ENCODE measurements at places on chromosomes 13 and 19.
A peak's percentile ranks its signal among the peaks of the same experiment; 100 is the strongest.

- no peak for DNase-seq
Measured at GRCh38 chr13:48784916-48785548, 131.3 kb downstream of the CYSLTR2 start.

DNA sequence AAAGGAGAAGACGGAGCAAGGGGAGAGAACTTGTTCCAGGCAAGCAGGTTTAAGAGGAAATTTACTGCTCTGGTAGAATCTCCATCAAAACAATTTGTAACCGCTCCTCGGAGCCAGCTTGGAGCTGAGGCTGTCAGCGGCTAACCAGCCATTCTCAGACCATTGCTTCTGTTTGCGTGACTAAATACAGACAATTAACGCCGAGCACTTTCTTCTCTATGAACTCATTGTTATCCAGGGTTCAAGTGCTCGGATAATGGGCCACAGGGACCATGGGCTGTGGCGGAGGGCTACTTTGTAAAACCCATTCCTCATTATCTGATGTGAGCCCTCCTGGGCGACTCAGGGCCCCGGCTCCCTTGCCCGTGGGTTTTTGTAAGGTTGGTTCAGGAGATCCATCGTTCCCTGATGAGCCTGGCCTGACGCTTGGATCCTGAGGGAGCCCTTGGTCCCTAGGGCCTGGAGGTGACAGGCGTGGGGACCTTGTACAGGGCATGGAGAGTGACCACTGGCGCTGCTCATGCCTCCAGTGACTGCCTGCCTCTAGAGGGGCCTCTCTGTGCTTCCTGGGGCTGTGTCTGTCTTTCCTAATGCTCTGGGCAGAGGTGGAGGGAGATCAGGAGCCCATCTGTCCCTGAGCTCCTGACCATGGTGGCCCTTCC lies 61.5 kb upstream of the ZNF536 start:
- no peak for DNase-seq

DNA sequence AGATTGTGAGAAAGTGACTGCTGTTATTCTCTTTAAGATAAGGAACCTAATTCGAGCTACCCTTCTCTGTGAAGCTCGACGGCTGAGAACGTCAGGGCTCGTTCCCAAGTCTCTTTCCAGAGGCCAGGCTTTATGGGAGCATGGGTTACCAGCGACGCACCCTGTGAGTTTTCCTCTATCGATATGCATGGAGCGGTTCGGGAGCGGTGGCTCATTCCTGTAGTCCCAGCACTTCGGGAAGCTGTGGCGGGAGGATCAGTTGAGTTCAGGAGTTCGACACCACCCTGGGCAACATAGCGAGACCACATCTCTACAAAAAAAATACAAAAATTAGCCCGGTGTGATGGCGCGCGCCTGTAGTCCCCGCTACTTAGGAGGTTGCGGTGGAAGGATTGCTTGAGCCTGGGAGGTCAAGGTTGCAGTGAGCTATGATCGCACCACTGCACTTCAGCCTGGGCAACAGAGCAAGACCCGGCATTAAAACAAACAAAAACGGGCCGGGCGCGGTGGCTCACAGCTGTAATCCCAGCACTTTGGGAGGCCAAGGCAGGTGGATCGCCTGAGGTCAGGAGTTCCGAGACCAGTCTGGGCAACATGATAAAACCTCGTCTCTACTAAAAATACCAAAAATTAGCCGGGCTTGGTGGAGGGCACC lies 681 bp upstream of the ZNF606 start:
- DNase-seq, result no peak

DNA sequence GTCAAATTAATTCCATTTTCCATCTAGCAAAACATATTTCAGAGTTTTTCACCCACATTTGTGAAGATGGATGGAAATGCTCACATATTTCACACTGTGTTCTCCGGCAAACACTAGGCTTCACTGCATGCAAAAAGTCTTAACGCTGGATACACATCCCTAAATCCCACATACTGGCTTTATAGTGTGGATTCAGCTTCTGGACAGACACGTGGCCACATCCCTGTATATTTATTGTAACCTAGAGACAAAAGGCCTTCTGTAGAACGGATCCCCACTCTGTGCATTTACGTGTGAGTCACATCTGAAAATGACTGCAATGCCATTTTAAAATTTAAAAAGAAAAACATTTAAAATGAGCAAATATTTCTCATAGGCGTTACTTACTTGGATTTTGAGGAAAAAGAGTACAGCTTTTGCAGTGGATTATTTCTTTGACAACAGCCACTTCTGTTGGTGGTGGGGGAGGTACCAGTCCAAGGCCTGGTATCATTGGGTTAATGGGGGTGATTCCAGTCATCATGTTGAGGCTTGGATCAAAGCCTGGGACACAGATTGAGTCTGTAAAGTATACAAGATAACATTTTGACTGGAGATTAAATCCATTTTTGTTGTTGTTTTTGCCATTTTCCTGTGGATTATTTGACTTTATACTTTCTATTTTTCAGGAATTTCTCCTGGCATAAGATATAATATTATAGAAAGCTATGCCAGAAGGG lies 337.7 kb downstream of the DNAJC15 start:
- DNase-seq, result no peak

GRCh38 chr13:71860547-71861138 lies 6.4 kb downstream of the DACH1 start:
- peak; percentile 48 for DNase-seq

DNA sequence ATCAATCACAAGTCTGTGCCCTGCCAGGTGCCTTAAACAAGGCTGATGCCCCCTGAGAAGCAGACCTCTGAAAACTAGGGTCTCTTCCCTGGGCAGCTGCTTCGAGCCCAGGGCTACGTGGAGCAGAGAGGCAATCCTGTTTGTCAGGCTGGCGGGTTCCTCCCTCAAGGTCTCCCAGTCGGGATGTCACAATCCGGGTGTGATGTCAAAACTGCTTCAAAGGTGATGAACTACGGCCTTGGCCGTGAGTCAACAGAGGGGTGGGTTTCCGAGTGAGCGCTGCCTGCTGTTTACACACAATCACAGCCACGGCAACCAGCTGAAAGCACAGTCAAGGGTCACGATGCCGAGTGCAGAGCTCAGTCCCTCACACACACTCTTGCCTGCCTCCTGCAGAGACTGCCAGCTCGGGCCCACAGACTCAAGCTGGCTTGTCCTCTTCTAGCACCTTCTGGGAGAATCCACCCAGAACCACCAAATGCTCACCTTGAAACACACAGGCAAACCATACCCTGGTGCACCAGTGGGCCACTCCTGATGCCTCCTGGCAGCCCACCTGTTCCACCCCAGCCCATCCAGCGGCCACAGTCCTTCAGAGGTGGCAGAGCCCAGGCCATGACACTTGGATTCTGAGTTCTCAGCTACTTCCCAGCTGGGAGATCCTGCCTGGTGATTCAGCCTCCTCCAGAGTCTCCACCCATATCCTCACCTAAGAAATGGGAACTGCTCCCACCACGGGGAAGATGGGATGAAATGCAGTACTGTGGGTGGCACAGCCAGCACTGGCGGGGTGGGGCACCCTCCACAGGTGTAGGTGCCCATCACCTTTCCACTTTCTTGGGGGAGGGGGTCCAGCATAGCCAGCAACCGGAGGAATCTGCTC lies 6.8 kb downstream of the ELL start:
- no peak for DNase-seq

GRCh38 chr19:41696402-41697197 lies 8.5 kb upstream of the CEACAM7 start:
- no peak for DNase-seq

DNA sequence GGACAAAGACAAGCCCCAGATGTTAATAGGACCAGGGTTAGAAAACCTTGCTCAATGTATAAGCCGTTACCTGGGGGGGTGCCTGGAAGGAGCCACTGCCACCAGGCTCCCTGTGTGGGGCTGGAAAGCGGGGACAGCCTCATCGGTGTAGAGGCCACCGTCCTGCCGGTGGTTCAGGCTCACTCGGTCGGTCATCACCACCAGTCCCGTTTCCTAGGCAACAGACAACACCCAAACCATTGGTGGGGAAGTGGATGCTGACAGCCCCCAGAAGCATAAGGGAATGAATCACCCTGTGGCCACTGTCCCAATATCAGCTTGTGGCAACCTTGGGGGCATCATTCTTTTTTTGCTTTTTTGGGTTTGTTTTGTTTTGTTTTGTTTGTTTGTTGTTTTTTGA lies 55.8 kb downstream of the CPAMD8 start:
- no peak for DNase-seq

GRCh38 chr13:105997581-105998550 lies 537.6 kb downstream of the EFNB2 start:
- no peak for DNase-seq

DNA sequence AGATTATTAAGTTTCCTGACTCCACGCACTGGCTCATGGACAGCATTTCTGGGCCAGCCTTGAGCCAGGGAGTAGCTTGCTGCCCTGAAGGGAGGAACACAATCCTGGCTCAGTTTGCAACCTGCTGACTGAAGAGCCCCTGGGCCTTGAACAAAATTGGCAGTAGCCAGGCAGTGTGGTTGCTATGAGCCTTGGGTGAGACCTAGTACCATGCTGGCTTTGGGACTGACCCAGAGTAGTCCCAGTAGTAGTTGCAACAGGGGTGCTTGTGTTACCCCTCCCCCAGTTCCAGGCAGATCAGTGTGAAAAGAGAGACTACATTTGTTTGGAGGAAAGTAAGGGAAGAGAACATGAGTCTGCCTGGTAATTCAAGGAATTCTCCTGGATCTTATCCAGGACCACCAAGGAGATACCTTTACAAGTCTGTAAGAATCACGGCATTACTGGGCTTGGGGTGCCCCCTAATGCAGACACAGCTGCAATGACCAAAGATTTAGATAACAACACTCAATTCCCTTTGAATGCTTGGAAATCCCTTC lies 22.0 kb downstream of the ITGBL1 start:
- DNase-seq, result no peak

DNA sequence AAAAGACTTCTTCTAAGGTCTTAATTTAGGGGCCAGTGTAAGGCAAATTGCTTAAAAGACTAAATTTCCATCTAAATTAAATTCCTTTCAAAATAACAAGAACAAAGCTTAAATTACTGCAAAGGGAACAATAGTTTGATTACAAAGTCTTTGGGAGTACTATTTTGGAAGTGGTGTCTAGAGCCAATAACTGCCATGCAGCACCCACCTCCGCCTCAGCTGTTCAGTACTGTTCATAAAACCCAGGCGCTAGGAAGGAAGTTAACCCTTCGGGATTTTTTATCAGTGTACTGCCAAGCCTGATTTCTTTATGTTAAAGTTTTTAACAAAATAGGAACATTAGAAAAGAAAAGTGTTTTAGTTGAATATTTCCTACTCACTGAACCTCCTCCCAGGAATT lies 210.1 kb downstream of the LIG4 start:
- no peak for DNase-seq

- DNase-seq, result no peak
Measured at GRCh38 chr19:5494773-5495172, 39.6 kb downstream of the ZNRF4 start.

GRCh38 chr13:91659256-91660075 lies 261.0 kb downstream of the GPC5 start:
- DNase-seq, result no peak

- no peak for DNase-seq
Measured at GRCh38 chr19:2652504-2653099, 49.9 kb downstream of the GNG7 start.

DNA sequence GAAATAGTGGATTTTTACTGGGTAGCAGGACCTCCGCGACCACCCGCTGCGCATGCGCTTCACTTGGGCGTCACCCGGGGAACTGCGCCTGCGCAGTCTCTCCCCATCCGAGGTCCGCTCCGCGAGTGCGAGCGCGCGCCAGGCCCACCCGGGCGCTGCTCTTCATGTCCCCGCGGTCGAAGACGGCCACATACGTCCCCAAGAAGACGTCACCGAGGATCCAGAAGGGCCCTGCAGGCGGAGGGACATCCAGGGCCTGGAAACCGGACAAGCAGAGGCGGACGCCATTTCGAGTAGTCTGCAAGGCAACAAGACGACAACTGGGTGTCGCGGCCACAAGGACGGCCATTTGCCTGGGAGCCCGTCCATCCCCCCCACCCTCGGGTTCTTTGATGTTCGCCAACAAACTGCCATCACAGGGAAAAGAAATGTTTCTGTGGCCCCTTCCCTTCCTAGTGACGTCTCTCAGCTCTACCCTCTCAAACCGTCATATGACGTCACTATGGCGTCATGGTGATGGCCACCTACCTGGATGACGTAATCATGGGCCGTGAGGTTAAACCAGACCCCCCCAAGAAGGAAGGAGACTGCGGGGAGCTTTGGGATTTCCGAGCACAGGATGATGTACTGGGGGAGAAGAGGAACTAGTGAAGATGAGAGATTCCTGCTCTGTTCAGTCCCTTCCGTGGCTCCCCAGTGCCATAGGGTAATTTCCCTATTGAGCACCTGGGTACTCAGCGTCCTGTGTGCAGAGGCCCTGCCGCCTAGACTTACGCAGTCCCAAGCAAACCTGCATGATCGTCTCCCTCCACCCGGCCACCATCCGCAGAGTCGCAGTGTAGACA lies 6.7 kb downstream of the NAPSA start:
- DNase-seq, result peak; percentile 61

DNA sequence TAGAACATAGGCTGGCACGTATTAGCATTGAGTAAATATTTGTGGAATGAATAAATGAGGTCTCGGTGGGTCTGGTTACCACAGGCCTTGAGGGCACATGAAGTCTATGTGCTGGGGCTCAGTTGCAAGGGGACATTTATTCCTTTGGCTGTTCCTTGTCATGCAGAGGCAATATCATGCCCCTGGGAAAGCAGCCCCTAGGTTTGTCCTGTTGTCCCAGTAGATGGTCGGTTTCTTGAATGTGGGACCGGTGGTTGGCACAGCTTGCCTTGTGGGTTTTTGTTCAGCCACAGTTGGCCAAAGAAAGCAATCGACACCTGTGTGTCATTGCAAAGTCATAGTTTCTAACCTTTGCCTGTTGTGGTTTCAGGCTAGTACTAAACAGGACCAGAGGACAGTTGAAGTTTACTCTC lies 24.7 kb upstream of the GPR183 start:
- DNase-seq, result no peak

DNA sequence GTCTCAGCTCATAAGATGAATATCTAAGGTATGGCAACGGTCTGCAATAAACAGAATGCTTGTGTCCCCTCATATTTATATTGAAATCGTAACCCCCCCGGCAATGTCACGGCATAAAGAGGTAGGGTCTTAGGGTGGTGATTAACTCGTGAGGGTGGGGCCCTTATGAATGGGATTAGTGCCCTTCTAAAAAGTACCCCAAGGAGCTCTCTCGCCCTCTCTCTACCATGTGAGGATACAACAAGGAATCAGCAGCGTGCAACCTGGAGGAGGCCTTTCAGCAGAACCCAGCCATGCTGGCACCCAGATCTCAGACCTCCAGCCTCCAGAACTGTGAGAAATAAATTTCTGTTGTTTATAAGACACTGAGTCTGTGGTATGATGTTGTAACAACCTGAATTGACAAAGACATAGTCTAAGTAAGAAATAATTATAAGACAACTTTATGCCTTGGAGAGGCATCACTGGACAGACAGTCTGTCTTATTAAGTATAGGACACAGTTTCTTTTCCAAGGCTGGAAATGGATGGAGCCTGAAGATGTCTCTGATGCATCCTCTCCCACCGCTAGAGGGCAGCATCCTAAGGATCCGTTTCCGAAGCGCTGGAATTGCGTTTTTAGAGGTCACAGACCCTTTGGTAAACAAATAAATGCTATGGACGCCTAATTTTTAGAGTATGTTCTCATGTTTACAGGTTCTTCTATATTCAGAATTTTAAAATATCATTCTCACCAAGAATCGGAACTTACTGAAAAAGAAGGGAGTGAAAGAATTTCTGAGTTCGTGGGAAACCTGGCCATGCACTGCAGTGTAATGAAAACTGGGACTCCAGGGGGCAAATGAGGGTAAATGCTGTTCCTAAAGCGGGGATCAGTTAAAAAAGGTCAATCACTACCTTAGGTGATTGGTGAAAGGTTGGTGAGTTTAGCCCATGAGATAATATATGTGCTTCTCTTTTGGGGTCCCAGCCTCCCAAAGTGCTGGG lies 13.3 kb upstream of the LEUTX start:
- DNase-seq, result no peak
